ENCODE measurements at places on chromosomes 5 and 9.

DNA sequence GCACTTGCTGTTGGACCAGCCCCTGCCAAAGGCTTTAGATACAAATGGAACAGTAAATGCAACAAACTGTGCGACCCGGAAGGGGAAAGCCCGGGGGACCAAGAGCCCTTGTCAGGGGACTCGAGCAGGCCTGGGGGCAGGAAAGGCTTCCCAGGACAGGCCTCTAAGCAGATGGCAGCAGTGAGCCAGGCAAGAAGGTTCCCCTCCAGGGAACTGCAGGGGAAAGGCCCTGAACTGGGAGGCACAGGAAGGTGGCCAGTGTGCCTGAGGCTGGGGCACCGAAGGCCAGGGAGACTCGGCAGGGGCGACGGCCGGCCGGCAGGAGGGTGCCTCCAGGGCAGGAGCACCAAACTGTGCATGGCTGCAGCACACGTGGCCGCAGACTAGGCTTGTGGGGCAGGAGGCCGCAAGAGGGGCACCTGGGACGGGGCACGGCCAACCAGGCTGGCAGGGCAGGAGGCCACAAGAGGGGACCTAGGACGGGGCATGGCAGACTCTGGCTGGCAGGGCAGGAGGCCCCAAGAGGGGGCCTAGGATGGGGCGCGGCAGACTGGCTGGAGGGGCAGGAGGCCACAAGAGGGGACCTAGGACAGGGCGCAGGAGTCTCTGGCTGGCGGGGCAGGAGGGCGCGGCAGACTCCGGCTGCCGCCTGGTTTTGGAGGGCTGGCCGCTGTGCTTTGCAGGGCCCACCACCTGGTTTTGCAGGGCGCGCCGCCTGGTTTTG lies 10.0 kb downstream of the VAV2 start:
- DNase-seq: no peak

DNA sequence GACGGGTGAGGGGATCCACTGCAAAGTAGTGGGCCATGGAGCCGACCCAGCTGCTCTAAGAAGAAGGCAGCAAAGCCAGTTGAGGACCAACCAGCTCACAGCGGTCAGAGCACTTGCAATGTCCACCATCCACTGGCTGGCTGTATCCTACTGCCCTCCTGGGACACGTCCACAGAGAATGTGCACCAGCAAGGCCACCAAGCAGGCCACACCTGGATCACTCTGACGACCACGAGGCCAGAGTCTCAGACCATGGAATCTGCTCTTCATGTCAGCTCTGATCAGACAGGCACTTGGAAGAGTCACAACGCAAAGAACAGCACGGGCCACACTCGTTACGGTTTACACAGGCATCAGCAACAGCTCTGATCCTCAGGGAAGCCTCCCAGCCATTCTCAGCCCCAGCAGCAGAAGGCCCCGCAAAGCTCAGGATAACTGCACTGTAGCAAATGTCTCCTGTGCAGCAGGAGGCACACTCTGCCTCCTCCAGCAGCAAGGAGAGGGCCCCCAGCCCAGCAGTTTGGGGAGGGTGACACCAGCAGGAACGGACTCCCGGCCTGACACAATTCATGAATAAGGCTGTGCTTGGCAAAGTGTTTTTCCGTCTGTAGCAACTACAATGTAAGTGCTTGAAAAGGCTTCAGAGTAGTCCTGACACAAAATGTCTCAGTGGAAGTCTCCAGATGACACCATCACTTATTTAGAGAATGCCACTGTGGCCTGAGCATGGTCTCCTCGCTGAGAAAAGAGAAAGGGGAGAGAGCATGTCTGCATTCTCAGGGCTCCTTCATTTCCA lies 15.7 kb downstream of the SEMA4D start:
- no peak for DNase-seq

GRCh38 chr5:146644831-146645230 lies 128.8 kb upstream of the GPR151 start:
- DNase-seq: no peak

DNA sequence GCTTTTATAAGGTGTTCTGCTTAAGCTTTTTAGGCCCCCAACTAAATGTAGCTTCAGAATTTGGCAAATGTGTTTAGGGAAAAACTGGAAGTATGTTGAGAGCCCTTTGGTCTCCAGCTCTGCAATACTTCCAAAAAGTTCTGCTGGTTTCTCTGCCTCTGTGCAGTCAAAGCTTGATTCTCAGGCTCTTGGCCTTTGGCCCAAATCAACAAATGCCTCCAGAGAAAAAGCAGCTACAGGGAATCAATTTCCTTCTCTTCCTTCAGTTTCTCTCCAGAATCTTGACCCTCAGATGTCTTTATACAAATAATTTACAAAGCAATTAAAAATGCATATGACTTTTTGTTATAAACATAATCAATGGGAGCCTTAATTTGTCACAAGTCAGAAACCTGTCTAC lies 235.7 kb downstream of the COMMD10 start:
- peak; percentile 58 for DNase-seq

GRCh38 chr9:116901260-116901659 lies 214.2 kb downstream of the TRIM32 start:
- no peak for DNase-seq

DNA sequence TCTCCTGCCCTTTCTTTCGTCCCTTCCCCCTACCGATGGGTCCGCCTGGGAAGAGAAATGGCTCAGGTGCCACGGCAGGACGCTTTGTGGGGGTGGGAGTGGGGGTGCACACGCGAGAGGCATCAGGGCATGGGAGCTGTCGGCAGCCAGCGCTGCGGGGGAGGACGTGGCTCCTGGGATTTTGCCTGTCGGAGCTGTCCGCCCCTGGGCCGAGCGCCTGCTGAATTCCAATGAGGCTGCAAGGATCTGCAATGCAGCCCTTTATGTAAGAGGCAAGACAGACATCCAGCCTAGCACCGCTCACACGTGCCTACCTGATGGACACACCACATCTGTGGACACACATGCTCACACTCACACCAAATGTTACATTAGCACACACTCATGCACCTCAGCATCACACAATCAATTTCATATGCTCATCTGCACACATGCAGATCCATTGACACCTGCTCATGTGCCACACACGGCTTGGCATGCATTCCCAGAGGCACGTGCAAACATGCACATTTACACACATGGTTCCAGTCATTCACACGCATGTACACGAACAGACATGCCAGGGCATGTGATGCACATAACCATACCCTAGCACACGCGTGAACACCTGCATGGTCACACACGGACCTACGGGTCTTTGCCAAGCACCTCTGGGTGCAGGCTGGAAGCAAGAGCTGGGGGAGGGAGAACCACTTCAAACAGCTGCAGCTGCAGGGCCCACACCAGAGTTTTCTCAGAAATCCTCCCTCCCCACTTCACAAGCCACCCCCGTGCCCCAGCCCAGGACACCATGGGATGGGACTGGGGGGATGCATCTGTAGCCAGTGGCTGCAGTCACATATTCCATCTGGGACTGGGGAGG lies 1.4 kb downstream of the GRIN1 start:
- DNase-seq: no peak

- DNase-seq: no peak
Measured at GRCh38 chr5:157680239-157680638, 8.9 kb downstream of the C5orf52 start.

DNA sequence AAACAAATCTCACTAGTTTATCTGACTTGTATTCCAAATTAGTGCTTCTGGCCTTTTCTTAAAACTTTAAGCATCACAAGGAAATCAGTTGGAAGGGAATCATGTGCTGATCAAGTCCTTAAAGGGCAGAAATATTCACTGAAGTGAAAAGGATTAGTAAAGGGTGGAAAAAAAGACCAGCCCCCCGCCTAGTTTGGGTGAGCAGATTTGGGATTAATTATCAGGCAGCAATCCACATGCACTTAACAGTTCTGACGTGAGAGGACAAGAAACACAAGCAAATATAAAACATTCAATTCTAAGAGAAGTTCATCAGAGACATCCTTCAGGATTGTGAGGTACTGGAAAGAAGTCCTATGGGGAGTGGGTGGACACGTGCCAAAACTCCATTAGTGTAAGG lies at the start of gene TYRP1:
TSS of gene TYRP1 (plus strand) at position 245 of the 400 bp plus-strand sequence. CDS start 612 bp downstream, outside the sequence.
- DNase-seq: no peak

DNA sequence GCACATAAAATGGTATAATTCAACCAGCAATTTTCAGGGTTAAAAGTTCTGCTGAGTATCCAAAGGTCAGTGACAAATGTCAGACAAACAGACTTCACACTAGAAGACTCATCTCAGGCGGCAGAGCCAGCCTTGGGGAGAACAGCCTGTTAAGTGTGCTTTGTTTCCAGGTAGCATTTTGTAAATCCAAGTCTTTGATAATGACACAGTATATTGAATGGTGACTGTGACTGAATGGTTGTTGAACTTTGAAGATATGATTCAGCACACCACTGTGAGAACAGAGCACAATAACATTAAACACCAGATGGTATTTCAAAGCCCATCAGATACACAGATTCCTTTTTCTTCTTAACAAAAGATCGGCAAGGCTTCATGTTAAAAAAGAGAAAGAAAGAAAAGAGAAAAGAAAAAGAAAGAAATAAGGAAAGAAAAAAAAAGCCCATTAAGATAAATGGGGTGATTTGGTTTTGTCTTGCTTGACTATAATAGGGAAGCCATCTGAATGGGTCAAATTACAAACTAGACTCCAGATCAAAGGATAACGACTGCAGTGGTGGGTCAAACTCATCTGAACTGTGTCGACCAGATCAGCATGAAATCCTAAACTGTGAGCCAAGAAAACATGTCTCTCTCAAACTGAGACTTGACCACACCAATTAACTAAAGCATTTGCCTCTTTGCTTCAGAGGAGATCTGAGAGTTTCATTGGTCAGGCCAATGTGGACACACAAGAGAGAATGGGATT lies 313.0 kb upstream of the ZNF608 start:
- DNase-seq: peak; percentile 60

DNA sequence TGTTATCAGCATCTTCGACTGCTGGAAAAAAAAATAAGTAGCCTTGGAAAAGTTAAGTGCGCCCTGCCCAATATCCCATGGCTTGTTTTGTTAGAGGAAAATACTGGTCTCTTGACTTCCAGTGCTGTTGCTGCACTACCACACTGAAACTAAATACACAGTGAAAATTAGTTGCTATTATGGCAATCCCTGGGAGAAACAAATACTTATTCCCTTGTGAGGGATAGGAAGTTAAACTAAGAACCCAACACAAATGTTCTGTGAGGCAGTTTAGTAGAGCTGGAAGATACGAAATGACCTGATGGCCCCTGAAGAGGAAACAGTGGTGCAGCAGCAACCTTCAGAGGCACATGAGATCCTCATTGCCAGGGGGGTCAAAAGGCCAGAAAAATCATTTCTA lies 164.0 kb downstream of the ARL15 start:
- DNase-seq: no peak

DNA sequence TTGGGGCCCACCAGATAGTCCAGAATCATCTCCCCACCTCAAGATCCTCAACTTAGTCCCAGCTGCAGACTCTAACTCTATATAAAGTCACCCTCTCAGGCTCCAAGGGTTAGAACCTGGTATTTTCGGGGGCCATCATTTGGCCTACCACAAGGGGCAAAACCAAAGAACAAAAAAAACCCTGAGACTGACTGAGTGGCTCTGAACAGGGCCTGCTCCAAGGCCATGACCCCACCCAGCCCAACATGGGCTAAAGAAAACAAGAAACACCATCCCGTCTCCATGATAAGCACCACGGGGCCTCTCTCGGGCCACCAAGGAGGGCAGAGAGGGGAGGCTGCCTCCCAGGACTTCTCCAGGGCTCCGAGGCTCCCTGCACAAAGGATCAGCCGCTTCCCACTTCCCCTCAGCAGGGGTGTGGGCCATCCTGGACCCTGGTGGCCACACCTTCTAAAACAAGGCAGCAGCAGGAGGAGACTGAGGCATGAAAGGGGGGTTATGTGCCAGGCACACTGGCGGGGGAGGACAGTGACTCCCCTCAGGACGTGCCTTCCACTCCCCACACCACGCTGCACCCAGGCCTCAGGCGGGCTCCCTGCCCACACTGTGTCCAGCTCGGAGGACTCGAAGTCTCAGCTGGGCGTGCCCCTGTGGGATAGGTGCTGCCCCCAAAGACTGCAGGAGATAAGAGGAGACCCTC lies 51.5 kb downstream of the SEMA4D start:
- DNase-seq: no peak

GRCh38 chr9:118954857-118955256 lies 414.4 kb downstream of the BRINP1 start:
- no peak for DNase-seq

DNA sequence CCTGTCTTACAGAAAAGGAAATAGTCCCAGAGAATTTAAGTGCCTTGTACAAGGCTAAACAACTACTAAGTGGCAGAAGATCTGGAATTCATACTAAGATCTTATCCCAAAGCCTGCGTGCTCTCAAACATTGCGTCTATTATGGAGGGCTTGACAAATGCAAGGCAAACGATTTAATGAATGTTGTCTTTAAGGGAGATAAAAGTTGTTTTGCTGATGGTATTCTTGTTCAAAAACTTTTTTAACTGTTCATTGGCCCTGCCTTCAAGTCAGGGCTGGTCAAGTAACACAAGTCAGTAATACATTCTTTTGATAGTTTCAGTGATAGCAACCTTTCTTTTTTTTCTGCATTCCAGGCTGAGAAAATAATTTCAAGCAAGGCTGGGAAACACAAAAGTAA lies 1.7 kb upstream of the SLC38A9 start:
- no peak for DNase-seq

- peak; percentile 94 for DNase-seq
Measured at GRCh38 chr9:4059437-4059836, 240.4 kb downstream of the GLIS3 start.

GRCh38 chr5:68329554-68330255 lies 114.1 kb downstream of the PIK3R1 start:
- no peak for DNase-seq

DNA sequence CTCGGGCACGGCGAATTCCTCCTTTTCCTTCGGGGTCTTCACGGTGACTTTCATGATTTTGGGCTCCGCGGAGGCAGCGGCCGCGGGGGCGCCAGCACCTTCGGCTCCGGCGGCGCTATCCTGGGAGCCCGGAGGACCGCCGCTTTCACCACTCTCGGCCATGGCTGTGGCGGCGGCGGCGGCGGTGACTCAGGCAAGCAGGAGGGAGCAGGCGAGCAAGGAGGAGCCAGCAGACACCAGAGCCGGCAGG lies 315 bp downstream of the UBQLN1 start:
- DNase-seq: peak; percentile 92

GRCh38 chr5:141182248-141182647 lies at the start of gene PCDHB16:
Gene PCDHB16, plus strand, starts transcription at chr5:141182387. Its CDS starts 173 bp downstream, at chr5:141182560.
- DNase-seq: peak; percentile 28

DNA sequence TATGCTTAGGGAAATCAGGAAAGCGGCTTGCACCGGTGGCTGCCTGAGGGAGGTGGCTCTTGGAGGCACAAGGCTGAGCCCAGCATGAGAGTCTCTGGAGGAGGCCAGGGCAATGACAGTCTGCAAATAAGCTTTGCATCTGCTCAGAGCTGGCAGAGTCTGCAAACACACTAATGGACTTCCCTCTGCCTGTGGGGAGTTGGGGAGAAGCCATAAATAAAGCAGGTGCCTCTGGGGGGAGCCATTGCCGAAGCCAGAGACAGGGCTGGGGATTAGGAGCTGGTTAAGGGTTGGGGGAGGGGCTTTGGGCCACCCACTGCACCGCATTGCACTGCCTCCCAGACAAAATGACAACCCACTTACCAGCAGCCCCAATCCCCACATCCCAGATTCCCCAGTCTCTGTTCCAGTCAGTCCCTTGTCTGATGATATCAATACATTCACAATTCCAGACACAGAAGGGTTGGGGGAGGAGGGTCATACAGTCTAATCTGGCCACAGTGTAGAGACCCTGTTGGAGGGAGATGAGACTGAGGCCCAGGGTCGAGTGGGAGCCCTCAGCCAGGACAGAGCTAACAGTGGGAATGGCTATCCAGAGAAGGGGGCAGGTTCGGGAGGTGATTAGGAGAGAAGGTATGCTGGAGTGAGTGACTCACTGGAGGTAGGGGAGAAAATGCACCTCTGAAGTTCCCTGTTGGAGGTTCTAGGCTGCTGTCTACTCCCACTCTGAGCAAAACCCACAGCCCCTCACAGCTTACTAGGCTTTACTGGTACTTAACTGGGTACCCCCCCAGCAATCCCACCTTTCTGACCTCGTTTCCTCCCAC lies 53.7 kb downstream of the PAX5 start:
- DNase-seq: no peak
